Fibroblast of the aortic adventitia (primary cell): ENCODE measurements at places on chromosomes 3 and 15.

DNA sequence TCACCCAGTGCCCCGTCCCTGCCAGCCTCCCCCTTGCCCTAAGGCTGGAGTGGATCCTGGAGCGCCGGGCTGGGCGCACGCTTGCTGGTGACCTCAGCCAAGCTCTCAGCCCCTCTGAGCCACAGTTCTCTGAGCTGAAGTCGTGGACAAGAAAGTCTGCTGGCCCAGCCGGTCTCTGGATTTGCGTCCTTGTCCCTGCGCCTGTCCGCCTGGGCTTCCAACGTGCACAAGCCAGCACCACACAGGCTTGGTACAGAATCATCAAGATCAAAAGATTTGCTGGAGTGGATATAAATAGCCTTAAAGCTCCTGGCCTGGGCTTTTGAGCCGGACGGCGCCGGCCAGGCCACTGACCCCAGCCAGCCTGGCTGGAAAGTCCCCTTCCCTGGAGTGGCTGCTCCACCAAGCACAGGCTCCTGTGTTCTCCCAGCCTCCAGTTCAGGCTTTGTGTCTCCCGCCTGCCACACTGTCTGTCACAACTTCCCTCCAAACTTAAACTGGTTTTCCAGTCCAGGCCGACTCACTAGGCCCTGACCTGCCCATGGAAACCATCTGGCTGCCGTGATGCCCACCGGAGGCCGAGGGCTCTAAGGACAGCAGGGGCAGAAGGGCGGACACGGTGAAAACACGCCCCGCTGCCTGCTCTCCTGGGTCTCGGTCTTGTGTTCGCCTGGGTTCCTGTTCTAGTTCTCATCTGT lies 156.2 kb downstream of the NUP210 start:
- no peak for DNase-seq

- no peak for DNase-seq
Measured at GRCh38 chr15:49154359-49154758, 1.0 kb downstream of the COPS2 start.

- peak; percentile 61 for DNase-seq
Measured at GRCh38 chr3:130658678-130659077, 88.0 kb downstream of the PIK3R4 start.

DNA sequence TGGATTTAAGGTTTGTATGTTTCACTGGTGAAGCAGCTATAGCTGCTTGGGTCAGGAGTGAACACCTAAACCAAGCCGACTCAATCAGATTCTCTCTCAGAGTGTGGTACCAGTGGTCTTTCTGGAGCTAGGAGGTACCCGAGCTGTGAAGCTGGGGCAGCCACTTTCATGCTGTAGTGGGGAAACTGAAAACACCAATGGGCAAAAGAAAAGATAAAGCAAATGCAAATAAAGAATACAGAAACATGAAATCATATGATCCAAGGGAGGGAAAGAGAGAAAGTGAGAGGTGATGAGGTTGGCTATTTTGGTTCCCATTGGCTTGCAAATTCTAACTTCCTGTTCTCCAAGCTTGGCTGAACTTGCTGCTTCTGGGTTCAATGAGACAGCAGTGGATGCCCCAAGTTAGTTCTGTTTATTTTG lies 212.3 kb upstream of the CFAP20DC start:
- DNase-seq: no peak

- no peak for DNase-seq
Measured at GRCh38 chr15:69668039-69668705, 215.6 kb downstream of the RPLP1 start.

DNA sequence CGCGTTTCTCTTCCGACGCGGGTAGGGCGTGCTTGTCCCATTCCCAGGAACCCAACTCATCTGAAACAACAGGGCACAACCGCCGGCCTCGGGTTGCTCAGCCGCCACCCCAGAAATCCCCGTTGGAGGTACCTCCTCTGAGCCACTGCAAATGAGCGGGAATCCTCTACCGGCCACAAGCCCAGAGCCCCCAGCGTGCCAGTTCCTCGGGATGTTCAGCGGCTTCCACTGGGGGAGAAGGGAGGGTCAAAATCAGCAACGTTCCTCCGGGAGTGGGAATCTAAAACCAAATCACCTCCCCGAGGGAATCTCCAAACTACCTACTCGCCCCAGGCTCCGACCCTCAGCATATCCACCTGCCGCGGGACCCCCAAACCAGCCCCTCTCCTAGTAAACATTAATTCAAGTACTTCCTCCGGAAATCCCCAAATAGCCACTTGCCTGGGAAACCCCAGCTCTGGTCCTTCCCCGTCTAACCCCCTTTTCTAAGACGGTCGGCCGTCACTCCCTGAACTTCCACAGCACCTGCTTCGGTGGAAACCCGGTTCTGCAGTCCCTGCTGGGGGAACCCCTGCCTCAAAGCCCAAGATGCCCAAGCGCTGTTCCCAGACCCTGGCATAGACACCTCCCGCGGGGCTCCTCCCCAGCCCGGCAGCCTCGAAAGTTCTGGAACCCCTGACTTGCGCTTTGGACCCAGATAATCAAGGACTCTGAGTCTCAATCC lies 887 bp downstream of the OXTR start:
- DNase-seq: no peak

GRCh38 chr3:171269542-171269941 lies 190.7 kb downstream of the TNIK start:
- DNase-seq: no peak

- DNase-seq: peak; percentile 34
Measured at GRCh38 chr3:176041812-176042211, 1155.5 kb downstream of the TBL1XR1 start.

GRCh38 chr3:111301238-111301798 lies 229.7 kb downstream of the NECTIN3 start:
- no peak for DNase-seq

DNA sequence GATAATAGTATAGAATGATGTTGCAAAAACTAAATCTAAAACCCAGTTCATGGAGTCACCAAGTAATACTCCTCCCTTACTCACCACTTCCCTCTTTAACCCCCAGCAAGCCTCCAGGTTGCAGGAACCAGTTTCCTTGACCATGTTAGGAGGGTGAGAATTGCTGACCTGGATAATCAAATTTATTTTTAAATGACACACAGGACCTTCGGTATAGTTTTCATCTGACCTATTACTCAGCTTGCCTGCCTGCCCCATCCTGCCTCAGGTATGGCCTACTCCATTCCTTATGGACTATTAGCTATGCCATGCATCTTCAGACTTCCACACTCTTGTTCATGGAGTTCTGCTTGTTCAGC lies 883 bp downstream of the RTP4 start:
- DNase-seq: no peak

GRCh38 chr3:100796556-100796955 lies 87.3 kb downstream of the TFG start:
- peak; percentile 47 for DNase-seq
